ENCODE measurements at places on chromosomes 16 and 17.
A peak's percentile ranks its signal among the peaks of the same experiment; 100 is the strongest.

GRCh38 chr16:88466175-88466862 is 13.2 kb downstream of the ZFPM1 start:
- no peak for DNase-seq

GRCh38 chr17:2483084-2483483 is 28.6 kb downstream of the METTL16 start:
- no peak for DNase-seq

DNA sequence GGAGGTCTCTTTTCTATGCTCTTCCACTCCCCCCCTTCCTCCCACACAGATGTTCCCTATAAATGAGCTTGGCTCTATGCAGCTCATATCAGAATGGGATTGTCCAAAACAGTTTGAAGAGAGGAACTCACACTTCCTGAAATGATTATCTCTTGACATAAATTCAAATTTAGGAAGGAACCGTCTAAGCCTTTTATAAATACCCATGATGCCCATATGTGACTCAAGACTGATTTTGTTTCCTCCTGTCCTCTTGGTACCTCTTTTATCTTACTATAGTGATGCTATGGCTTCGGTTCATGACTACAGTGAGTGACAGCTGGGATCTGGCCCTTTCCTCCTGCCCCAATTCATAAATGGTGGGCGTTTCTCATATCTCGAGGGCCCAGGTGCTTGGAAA is 16.6 kb upstream of the TERF2 start:
- DNase-seq = no peak

DNA sequence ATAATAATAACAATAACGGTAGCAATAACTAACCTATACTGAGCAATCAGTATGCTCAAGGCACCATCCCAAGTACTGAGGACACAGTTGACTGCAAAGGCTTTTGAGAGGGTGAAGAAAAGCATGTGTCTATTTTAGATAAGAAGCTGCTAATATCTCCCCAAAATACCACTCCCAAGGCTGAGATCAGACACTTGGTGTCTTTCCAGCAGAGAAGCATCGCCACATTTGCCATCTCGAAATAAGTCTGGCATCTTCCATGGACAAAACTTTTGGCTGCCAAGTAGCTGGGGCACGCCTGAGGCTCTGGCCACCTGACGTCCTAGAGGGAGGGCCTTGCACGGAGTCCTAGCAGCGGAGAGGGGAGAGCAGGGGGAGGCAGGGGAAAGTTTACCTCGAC is 39.0 kb downstream of the ZNF423 start:
- DNase-seq = no peak

DNA sequence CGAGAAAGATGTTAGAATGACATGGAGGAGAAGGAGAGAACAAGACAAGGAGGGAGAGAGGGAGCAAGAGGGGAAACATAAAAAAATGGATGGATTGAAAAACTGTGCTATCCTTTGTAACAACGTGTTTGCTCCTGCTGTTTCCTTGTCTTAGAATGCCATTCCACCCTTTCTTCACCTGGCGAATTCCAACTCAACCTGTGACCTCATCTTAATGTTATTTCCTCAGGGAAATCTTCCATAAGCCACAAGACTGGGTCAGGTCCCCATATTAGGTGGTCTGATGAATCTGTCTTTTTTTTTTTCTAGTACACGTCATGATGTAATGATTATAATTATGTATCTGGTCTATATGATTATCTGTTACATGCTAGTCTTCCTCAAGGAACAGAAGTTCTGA is 195.0 kb upstream of the MAF start:
- no peak for DNase-seq

- no peak for DNase-seq
Measured at GRCh38 chr17:4982305-4982704, 5.2 kb downstream of the CAMTA2 start.

DNA sequence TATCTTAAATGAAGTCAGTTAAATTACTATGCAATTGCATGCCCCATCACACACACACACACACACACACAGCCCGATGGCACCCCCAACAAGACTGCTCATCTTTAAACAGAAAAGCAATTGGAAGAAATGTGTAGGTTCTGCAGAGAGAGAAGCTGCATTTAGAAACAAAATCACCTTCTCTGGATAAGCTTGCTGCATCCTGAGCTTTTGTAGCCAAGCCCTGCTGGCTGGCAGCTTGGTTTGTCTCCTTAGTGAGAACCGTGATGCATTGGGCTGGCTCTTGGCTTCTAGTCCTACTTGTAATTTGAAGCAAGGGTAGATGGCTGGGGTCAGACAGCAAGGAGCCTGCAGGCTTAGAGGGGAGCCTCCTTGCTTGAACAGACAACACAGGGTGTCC is 153.8 kb downstream of the SOX9 start:
- no peak for DNase-seq

DNA sequence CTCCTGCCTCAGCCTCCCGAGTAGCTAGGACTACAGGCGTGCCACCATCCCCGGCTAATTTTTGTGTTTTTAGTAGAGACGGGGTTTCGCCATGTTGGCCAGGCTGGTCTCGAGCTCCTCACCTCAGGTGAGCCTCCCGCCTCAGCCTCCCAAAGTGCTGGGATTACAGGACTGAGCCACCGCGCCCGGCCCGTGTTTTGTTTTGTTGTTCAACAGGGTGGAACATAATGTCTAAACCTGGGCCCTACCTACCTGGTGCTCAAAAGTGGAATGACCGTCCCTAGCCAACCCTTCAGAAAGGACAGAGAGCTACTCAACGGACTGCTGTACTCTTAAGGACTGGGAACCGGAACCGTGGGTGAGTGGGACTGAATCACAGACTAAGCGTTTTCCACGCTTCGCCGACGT is 772 bp upstream of the KIF22 start:
- no peak for DNase-seq

DNA sequence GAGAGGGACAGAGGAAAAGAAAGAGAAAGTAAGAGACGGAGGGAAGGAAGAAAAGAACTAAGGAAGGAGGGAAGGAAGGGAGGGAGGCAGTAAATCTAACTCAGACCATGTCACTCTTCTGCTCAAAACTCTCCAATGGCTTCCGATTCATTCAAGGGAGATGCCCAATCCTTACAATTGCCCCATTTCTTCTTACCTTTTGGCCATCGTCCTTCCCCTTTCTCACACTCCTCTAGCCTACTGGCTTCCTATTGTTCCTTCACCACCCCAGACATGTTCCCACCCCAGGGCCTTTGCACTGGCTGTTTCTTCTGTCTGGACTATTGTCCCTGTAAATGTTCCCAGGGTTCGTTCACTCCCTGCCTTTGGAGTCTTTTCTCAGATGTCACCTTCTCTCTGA is 72.3 kb downstream of the TOX3 start:
- no peak for DNase-seq

GRCh38 chr17:46202424-46202823 is 9.2 kb upstream of the KANSL1 start:
- no peak for DNase-seq

- peak; percentile 12 for DNase-seq
Measured at GRCh38 chr17:7912927-7913524, 3.1 kb downstream of the RNF227 start.

DNA sequence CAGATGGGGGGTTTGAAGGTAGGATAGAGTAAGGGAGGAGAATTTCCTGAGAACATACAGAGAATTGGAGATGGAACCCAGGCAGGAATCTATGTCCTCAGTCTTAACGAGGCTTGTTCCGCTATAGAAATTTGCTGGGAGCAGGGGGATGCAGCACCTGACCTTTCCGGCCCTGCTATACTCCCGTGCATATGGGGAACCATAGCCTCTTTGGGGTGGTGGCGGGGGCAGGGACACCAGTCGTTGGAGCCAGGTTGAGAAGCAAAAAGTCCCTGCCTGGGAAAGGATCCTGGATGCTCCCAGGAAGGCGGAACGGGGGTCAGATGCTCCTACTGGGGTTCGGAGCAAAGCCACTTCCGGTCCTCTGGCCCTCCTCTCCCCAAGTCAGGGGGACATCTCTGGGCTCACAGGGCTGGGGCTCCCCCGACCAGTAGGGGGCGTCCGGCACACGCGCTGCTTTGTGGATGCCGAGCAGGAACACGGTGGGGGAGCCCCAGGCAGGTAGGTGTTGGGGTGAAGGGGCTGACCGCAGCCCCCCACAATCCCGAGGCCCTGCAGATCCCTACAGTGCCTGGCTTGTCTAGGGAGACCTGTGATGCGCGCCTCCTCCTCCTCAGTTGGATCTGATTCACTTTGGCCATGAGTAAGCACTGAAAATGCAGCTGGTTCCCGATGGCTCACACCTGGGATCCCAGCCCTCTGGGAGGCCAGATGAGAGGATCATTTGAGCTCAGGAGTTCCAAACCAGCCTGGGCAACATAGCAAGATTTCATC is 15.5 kb upstream of the TFAP4 start:
- DNase-seq = peak; percentile 48

GRCh38 chr16:87086575-87086974 is 230.6 kb downstream of the C16orf95 start:
- DNase-seq = no peak

- DNase-seq = no peak
Measured at GRCh38 chr16:70676675-70677498, 9.0 kb downstream of the MTSS2 start.
